Stomach (tissue), 19 donors: ENCODE measurements at places on chromosomes 2 and 18. TPM values are rescaled to one million over a fixed set of nuclear protein-coding genes. Genes with fewer than 3 reads are reported as not detected.
A peak's percentile ranks its signal among the peaks of the same experiment; 100 is the strongest.

GRCh38 chr18:62091487-62092120 lies 95.3 kb downstream of the PIGN start:
- DNase-seq, result peak; percentile 22

GRCh38 chr2:235009081-235009480 lies 57.3 kb downstream of the SH3BP4 start:
- DNase-seq, result no peak

DNA sequence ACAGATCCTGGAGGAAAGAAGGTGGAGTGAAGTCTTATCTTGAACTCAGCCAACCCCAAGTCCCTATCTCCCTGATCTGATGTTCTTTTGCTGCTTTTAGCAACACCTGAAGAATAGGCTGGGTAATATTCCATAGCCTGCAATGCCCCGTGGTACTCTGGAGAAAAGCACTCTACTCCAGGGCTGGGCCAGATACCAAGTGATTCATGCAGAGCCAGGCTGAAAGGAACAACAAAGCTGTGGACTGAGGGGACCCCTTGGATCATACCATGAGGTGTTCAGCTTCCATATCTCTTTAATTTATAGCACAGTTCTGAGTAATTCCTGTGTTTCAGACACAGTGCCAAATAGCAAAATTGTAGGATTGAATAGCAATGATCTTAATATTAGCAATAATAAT lies 130.6 kb downstream of the NXPH2 start:
- no peak for DNase-seq

DNA sequence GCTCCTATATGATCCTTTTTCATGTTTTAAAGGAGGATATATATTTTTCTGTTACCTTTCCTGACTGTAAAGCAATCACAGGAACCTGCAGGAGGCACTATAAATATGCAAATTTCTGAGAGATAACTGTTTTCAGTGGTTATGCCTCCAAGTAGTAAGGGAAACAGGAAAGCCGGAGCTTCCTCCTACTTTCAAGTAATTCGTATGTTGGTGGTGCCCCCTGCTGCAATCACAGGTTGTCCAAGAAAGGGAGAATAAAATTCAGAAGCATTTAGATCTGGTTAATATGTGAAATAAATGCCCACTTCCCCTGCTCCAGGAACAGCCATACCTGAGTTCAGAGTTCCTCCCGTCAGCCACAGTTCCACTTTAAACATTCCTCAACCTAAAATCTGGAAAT lies 12.0 kb upstream of the BCL11A start:
- DNase-seq, result peak; percentile 70

GRCh38 chr2:179764710-179765109 lies 96.7 kb downstream of the ZNF385B start:
- no peak for DNase-seq

GRCh38 chr2:99808361-99809200 lies 318.8 kb upstream of the REV1 start:
- no peak for DNase-seq

DNA sequence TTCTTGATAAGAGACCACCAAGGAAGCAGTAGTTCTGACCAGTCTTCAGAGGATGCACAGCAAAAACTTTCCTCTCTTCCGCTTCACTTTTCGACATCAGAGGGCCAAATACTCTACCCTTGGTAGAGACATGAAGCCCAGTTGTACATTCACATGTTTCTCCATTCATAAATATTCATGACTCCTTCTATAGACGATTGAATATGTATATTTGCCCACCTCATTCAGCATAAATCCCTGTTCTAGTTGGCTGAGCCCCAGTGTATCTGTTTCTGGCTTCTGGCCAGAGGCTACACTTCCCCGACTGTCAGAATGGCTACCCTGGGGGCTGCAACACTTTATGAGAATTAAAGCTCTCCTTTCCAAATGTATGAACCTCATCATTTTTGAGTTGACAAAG lies 258.5 kb downstream of the ASXL3 start:
- DNase-seq, result no peak

- no peak for DNase-seq
Measured at GRCh38 chr18:55136258-55136657, 177.0 kb upstream of the CCDC68 start.

SPDYA gene
- not detected for total RNA-seq

PTPRM gene
- total RNA-seq, result 55.8 TPM

MC2R gene
- total RNA-seq, result not detected
